Stimulated activated CD4-positive, alpha-beta T cell treated with anti-CD3 and anti-CD28 coated beads, TNF-alpha, amount 100 ng/mL, for 1 hour (primary cell): ENCODE measurements at places on chromosomes 12 and 14.

GRCh38 chr12:83110424-83110823, 423.7 kb downstream of the TMTC2 start:
- DNase-seq: no peak

DNA sequence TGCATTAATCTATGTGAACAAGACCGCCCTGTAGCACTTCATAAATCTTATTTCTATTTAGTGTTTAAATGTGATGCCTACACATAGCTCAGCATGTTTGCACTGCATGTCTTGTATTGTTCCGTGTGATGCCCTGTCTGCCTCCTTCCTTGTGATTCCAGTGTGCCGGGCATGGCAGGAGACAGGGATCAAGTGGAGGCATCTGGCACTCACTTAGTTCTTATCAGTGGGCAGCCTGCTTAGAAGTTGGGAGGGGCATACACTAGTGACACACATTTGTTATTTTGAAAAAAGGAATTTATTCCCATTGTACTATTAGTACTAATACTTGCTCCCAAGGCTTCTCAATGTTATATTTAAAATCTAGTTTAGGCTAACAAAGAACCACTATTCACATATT, 176.4 kb downstream of the KCNA5 start:
- DNase-seq: no peak

DNA sequence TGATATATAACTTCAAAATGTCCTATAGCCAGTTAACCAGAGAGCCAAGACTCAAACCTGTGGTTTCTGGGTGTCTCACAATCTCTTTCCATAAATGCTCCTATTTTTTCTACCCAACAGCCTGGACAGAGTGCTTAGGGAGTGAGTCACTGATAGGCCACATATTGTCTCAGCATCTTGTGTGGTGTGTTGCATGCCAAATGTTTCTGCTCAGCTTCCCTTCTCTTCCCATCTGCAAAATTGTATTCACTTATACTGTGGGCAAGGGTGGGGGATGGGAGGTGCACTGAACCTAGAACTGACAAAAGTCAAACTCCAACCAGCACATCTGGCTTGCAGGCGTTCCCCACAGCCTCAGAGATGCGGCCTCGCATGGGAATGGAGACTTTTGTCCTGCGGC, 123.3 kb downstream of the KCNA5 start:
- no peak for DNase-seq

- DNase-seq: no peak
Observed at GRCh38 chr14:85071447-85071846, 458.5 kb upstream of the FLRT2 start.

GRCh38 chr14:58690801-58691516, 53.2 kb downstream of the DACT1 start:
- no peak for DNase-seq

DNA sequence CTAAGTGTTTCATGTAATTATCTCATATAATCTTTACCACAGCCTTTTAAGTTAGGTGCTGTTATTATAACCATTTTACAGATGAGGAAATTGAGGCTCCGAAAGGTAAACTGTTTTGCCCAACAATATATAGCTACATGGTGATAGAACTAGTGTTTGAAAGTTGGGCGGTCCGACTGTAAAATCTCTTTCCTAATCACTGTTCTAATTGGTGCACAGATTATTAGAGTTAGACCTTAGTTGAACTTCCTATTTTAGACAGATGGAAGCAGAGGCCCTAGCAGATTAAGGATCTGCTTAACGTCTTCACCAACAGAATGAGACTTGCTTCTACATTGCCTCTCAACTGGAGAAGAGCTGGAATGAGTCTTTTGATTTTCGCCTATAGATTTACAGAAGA, 30.0 kb upstream of the DUSP6 start:
- DNase-seq: no peak

GRCh38 chr12:78034025-78034424, 203.3 kb downstream of the NAV3 start:
- no peak for DNase-seq

- DNase-seq: no peak
Observed at GRCh38 chr12:38639625-38640024, 265.8 kb downstream of the CPNE8 start.

DNA sequence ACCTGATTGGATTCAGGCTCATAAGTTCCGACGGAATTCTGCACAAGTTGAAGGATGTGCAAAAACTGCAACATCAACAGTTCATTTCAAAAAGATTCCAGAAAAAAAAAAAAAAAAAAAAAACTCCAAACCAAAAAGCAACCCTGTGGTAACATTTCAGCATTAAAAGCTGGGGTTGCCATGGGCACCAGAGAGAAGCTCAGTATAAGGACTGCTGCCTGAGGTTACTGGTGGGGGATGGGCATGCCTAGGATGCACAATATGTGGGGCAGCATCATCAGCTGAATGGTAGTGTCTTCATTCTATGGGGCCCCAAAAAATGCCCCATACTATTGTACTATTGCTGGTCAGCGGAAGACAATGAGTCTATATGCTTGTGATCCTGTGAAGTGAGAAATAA, 44.7 kb downstream of the MBIP start:
- no peak for DNase-seq

DNA sequence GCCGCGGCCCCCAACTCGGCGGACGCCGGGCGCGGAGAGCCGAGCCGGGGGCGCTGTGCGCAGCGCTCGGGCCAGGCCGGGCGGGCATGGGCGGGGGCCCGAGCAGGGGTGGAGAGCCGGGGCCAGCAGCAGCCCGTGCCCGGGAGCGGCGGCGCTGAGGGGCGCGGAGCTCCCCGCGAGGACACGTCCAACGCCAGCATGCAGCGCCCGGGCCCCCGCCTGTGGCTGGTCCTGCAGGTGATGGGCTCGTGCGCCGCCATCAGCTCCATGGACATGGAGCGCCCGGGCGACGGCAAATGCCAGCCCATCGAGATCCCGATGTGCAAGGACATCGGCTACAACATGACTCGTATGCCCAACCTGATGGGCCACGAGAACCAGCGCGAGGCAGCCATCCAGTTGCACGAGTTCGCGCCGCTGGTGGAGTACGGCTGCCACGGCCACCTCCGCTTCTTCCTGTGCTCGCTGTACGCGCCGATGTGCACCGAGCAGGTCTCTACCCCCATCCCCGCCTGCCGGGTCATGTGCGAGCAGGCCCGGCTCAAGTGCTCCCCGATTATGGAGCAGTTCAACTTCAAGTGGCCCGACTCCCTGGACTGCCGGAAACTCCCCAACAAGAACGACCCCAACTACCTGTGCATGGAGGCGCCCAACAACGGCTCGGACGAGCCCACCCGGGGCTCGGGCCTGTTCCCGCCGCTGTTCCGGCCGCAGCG, 639 bp downstream of the FZD10 start:
- no peak for DNase-seq

DNA sequence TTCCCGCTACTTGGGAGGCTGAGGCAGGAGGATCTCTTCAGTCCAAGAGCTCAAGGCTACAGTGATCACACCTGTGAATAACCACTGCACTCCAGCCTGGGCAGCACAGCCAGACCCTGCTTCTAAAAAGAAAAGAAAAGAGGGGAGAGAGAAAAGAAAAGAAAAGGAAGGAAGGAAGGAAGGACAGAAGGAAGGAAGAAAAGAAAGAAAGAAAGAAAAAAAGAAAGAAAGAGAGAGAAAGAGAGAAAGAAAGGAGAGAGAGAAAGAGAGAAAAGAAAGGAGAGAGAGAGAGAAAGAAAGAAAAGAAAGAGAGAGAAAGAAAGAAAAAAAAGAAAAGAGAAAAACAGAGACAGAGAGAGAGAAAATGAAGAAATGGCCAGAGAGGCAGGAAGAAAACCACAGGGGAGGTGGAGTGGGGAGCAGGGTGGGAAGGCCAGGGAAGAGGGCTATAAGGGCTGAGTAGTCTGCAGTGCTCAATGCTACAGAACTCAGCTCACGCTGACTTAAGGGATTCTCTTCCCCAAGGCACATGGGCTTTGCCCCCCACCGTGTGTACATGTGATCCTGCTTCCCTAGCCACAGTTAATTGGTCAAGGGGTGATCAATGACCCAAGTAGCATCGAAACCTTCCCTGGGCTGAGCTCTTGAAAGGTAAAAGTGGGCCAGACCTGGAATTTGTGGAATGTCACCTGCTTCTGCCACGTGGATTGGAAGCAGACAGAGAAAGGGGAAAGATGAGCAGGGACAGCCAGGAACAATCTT, 90.4 kb upstream of the TMCC3 start:
- no peak for DNase-seq

GRCh38 chr12:92673756-92674155, 29.0 kb upstream of the PLEKHG7 start:
- no peak for DNase-seq

DNA sequence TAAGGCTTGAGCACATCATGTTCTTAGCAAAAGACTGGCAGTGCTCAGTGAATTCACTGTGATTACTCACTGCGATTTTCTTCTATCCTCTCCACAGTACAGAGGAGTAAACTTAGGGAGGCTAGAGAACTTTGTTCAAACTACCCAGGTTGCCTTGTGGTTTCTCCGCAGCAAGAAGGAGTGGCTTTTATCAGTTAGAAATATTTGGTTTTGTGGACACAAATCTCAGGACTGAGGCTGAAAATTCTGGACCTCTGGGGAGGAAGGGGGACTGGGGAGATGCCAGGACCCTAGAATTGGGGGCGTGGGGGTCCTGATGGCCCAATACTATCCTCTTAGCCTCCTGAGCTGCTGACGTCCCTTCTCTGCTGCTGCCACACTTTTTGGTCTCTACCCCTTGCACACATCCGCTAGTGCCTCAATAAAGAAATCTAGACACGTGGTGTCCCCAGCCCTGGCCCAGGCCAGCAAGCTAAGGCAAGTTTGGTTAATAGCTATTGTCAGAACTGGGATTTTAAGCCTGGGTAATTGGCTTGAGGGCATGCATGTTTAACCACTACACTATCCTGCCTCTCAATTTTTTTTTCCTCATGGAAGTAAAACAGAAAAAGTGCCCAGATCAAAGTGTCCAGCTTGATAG, 842 bp downstream of the OAS2 start:
- DNase-seq: no peak

DNA sequence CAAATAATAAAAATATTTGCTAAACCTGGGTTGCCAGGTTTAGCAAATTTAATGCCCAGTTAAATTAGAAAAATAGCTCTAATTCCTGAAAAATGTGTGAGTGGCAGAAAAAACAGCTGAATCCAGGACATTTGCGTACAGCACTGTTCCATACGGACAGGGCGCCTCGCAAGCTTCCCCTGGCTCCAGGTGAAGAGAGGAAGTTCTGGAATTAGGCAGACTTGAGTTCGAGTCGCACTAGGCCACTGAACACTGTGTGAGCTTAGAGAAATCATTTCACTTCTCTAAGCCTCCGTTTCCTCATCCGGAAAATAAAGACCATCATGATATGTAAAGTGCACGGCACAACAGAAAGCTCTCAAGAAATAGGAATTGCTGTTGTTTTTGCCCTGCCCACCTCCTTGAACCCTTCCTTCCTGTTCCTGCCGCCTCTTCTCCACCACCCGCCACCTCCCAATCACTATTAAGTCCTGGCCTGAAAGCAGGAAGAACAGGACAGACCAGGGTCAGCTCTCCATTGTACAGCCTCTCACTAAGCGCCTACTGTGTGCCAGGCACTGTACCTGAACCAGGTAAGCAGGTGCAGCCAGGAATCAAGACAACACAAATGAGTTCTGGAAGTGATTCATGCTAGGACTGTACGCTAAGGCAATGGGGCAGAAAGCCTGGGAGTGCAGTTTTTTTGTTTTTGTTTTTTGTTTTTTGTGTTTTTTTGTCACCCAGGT, 763 bp upstream of the PHETA1 start:
- DNase-seq: no peak

GRCh38 chr12:67275380-67275913, 6.3 kb downstream of the CAND1 start:
- DNase-seq: no peak

- no peak for DNase-seq
Observed at GRCh38 chr12:52233462-52234207, 592 bp downstream of the KRT7 start.

DNA sequence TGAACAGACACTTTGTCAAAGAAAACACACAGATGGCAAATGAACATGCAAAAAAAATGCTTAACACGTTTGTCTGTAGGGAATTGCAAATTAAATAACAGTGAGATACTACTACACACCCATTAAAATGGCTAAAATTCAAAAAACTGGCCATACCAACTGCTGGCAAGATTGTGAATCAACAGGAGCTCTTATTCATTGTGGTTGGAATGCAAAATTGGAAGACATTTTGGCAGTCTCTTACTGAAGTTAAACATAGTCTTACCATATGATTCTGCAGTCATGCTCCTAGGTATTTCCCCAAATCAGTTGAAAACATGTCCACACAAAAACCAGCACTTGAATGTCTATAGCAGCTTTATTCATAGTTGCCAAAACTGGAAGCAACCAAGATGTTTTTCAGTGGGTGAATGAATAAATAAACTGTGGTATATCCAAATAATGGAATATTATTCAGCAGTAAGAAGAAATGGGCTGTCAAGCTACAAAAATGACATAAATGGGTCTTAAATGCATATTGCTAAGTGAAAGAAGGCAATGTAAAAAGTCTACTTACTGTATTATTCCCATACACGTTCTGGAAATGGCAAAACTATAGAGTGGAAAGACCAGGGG, 91.4 kb downstream of the PLEKHA5 start:
- no peak for DNase-seq

DNA sequence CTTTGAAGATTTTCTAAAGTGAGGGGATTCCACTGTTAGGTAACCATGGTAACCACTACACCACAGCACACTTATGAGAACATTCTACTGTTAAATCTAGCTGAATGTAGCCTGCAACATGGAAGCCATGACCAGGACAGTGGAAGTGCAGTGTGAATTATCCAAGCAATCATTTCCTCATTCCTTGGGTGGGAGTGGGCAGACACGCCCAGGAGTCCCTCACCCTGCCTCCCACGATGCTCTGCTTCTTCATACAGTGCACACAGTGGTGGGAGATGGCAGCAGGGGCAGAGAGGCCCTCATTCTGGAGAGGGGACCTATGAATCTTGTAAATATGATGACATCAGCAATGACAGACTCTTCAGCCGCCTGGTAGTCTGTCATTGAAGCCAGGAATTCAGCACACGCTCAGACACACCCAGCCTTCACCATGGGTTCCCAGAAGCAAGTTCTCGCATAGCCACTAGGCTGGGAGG, 70.1 kb upstream of the HOXC13 start:
- DNase-seq: no peak

- no peak for DNase-seq
Observed at GRCh38 chr14:53982546-53982945, 25.9 kb upstream of the BMP4 start.

- no peak for DNase-seq
Observed at GRCh38 chr12:108734200-108734906, 3.0 kb upstream of the CORO1C start.

DNA sequence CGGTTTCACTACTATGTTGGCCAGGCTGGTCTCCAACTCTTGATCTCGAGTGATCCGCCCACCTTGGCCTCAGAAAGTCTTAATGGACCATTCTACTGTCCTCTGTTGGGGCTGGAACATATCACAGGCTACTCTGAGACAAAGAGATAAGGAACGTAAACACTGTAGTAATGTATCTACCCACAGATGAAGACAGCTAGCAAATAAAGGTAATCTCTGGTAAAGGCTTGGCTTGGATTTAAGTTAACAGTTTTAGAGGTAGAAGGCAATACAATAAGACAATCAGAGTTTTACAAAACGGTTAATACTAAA, 44.6 kb upstream of the ISM2 start:
- no peak for DNase-seq

GRCh38 chr12:45349916-45350315, 134.0 kb downstream of the ANO6 start:
- no peak for DNase-seq

GRCh38 chr14:24813089-24813815, 179.3 kb upstream of the GZMB start:
- DNase-seq: no peak

- DNase-seq: no peak
Observed at GRCh38 chr14:23638414-23639047, 2.4 kb downstream of the DHRS2 start.
